ENCODE measurements at places on chromosomes 7 and 10. TPM values are rescaled to one million over a fixed set of nuclear protein-coding genes. Genes with fewer than 3 reads are reported as not detected.
A peak's percentile ranks its signal among the peaks of the same experiment; 100 is the strongest.

DNA sequence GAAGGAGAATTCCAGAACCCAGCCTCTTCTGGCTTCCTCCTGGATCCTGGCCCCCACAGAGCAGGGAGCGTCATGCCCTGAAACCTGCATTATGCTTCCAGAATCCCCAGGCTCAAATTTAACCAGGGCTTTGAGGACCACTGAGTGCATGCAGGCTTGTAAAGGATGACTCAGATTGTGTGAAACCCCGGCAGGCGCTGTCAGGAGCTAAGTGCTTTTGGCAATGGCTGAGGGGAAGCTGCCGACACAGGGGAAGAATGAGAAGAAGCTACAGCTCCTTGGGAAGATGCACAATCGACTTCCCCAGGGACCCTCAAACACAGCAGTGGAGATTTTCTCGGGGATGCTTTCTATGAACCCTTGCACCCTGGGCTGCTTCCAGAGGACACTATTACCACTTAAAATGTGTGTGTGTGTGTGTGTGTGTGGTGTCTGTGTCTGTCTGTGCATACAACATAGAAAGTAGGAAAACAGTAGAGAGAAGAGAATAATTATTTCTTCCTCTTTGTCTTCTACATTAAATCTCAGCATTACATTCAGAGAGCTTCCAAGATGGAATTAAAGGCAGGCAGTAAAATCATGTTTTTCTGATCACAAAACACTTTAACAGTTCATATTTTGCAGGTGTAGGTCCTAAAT is 183.5 kb upstream of the INHBA start:
- peaks cover 4% of the 10 kb centered on the region for H3K27me3 ChIP-seq
- H3K27ac ChIP-seq, result no peak overlapping the region
- DNase-seq, result no peak

DNA sequence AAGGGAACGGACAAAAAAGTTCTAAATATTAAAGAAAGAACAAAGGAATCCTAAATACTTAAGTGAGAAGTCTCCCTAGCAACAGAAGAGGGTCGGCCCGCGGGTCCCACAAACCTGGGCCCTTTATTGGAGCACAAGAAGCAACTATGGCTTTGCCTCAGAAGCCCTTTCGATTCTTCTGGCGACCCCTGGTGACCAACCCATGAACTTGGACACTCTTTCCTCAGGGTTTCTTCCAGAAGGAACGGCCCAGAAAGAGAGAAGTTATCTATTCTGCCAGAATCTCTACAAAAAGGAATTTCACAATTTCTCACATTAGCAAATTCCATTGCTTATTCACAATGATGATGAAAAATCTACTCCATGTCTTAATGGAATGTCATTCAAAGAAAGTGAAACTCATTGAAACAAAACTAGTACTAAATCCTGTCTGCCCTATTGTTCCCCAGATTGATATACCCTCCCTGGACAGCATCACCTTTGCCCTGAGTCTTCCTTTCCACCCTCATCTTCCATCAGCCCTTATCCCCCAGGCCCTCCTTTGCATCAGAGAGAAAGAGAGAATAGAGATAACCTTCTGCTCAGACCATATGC is 43.7 kb downstream of the CPVL start:
- DNase-seq, result peak; percentile 79
- no peaks in the 10 kb centered on the region for H3K36me3 ChIP-seq
- H3K27me3 ChIP-seq, result no peaks in the 10 kb centered on the region
- H3K27ac ChIP-seq, result no peak overlapping the region
- no peak overlapping the region for H3K4me3 ChIP-seq
- H3K4me1 ChIP-seq, result peaks cover 23% of the 10 kb centered on the region

- no peaks in the 10 kb centered on the region for H3K27me3 ChIP-seq
- H3K27ac ChIP-seq, result no peak overlapping the region
- H3K36me3 ChIP-seq, result no peaks in the 10 kb centered on the region
- no peak for DNase-seq
- no peak overlapping the region for H3K4me3 ChIP-seq
Observed at GRCh38 chr10:89427629-89428028, 13.3 kb downstream of the IFIT5 start.

DNA sequence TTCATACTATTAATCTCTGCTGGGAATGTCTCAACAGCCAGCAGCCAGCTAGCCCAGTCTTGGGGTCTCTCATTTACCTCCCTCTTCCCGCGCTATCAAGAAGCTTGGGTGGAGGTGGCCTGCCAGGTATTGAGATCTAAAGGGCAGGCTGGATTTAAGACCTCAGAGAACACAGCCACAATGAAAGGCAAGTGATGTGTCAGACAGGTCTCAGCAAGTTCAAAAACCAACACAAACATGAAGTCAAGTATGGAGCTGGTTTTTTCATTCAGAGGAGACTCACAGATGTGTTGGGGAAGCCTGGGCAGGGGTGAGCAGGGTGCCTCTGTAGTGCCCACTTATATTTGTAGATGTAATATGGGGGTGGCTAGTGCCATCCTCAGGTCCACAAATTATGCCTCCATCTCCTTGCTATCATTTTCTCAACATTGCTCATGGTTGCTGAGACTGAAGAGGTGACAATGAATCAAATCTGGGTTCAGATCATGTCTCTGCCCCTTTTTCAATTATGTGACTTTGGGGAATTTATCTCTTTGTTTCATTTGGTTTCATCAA is 27.7 kb upstream of the CROT start:
- H3K36me3 ChIP-seq, result peaks cover 21% of the 10 kb centered on the region
- no peak for DNase-seq
- H3K4me3 ChIP-seq, result no peak overlapping the region
- peaks cover 10% of the 10 kb centered on the region for H3K4me1 ChIP-seq
- H3K27me3 ChIP-seq, result no peaks in the 10 kb centered on the region
- H3K27ac ChIP-seq, result no peak overlapping the region

DNA sequence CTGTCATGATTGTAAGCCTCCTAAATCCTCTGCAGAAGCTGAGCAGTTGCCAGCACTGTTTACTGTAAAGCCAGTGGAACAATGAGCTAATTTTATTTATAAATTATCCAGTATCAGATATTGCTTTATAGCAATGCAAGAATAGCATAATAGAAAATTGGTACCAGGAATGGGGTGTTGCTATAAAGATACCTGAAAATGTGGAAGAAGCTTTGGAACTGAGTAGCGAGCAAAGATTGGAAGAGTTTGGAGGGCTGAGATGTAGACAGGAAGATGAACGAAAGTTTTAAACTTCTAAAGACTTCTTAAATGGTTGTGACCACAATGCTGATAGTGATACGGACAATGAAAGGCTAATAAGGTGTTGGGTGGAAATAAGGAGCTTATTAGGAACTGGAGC is 917.4 kb upstream of the POT1 start:
- H3K27me3 ChIP-seq, result no peaks in the 10 kb centered on the region
- no peak overlapping the region for H3K4me3 ChIP-seq

DNA sequence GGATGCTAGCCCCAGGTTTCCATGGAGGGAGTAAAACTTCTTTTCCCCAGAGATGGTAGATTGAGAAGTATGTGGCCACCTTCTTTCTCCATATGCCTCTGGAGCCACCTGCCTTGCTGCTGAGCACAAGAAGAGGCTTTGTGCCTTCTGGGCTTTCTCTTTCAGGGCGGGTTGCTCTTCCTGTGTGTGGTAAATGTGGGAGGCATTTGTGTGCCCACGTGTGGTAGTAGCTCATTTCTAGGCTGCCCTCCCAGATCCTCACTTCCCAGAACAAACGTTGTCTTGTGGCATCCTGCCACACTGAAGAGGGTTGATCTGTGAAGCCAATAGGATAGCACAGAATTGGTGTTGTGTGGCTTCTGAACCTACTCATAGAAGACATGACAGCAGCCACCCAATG is 342.0 kb upstream of the PODXL start:
- H3K27me3 ChIP-seq, result peaks cover 7% of the 10 kb centered on the region
- DNase-seq, result no peak
- no peaks in the 10 kb centered on the region for H3K36me3 ChIP-seq
- H3K4me3 ChIP-seq, result no peak overlapping the region
- H3K27ac ChIP-seq, result peak overlapping the region; percentile 68
- peaks cover 19% of the 10 kb centered on the region for H3K4me1 ChIP-seq

DNA sequence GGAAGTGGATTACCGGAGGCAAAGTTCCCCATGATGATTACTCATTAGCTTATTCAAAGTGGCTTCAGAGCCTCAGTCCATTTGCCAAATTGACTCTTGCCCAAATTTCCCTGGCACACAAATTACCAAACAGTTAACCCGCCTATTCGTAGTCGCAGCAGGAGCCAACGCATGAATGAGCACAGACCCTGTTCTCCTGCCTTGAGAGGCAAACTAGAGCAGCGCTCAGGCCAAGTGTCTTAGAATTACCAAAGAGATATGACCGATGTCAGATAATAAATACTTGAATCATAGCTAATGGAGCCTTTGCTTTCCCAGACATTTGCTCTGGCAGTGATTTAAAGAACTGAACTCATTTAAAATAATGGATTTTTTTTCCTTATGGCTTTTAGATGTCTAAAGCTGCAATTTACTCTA is 64.9 kb downstream of the CTTNBP2 start:
- no peak for DNase-seq
- no peak overlapping the region for H3K4me3 ChIP-seq
- H3K27me3 ChIP-seq, result no peaks in the 10 kb centered on the region

DNA sequence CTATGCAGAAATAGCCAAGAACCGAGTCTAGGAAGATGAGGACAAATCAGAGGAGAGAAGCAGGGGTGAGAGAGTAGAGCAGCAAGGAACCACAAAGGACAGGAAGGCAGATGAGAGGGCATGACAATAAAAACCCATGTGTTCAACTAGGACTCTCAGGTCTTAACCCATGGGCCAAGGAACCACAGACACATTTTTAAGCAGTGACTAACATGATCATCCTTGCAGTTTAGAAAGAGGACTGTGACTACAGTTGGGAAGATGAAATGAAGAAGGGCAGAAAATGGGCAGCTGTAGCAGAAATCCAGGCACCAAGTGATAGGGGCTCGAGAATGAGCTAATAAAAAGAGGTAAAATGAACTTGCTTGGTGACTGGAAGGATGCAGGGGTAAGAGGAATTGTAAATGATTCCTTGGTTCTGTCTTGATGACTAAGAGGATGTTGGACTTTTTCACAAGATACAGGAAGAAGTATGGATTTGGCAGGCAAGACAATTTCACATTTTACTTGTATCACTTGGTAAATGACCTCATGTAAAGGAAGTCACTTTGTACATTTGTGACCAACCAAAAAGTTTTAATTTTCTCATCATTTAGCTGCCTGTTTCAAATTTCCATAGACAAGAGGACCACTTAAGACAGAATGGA is 22.8 kb downstream of the SGMS1 start:
- peak overlapping the region; percentile 45 for H3K27ac ChIP-seq
- H3K4me3 ChIP-seq, result no peak overlapping the region
- no peak for DNase-seq
- H3K36me3 ChIP-seq, result no peaks in the 10 kb centered on the region

Gene GBX1
- total RNA-seq, result 2.4 TPM

Gene SYT15B
- 0.16 TPM for total RNA-seq

Gene ZNF117
- 27.7 TPM for total RNA-seq

Gene ASB4
- total RNA-seq, result 0.21 TPM

Gene SYT15
- total RNA-seq, result 1.4 TPM

Gene NFE2L3
- total RNA-seq, result 3.5 TPM

Gene SPAM1
- not detected for total RNA-seq

Gene DGKB
- 0.98 TPM for total RNA-seq

Gene UCN3
- total RNA-seq, result not detected

All from neural crest cell (in vitro differentiated cells).